ENCODE measurements at places on chromosomes 13 and 19. TPM values are rescaled to one million over a fixed set of nuclear protein-coding genes. Genes with fewer than 3 reads are reported as not detected.

DNA sequence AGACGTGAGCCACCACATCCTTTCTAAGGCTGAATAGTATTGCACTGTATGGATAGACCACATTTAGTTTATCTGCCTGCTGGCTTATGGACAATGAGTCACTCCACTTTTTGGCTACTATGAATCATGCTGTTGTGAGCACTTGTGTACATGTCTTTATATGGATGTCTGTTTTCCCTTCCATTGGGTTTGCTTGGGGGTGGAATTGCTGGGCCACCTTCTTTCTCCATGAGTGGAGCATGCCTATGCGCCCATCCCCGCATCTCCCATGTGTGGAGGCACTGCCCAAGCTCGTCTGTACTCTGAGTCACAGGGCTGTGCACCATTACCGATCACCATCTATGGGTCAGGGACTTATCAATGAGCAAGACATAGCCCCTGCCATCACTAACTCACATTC lies 127.2 kb upstream of the GJB6 start:
- H3K27me3 ChIP-seq: peaks cover 3% of the 10 kb centered on the region
- H3K4me1 ChIP-seq: peaks cover 4% of the 10 kb centered on the region

- DNase-seq: no peak
- H3K27ac ChIP-seq: no peak overlapping the region
- peaks cover 14% of the 10 kb centered on the region for H3K4me1 ChIP-seq
- H3K4me3 ChIP-seq: no peak overlapping the region
Observed at GRCh38 chr19:29837448-29837981, 25.7 kb downstream of the CCNE1 start.

DNA sequence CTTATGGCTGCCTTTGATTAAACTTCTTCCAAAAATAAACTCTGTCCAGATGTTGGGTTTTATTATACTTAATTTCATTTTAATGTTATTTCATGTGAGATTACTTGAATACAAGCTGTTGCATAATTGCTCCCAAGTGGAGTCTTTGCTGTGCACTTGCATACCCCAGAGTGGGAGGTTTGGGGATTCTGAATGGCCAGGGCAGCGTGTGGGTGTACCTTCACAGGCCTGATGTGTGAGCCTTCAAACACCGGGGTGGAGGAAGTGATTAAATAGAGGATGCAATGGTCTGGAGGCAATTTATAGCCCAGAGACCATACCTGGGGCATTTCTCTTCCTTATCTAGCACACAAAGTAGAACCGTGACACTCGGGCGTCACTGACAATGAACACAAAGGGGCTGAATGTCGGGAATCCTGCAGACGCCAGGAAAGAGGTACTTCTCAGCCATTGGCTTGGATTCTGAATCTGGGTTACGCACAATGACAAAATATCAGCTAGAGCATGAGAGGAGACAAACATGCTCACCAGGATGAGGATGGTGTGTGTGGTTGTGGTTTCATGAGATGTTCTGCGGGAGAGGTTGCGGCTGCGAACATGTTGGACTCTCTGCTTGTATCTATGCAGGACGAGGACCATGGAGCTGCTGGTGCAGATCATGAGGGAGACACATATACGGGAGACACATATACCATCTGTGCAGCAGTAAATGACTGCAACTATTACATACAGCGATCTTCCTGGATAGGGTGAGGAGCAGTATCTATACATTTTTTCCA lies 7.1 kb upstream of the LILRA5 start:
- H3K27me3 ChIP-seq: no peaks in the 10 kb centered on the region
- no peaks in the 10 kb centered on the region for H3K36me3 ChIP-seq
- no peak overlapping the region for H3K4me3 ChIP-seq
- peaks cover 6% of the 10 kb centered on the region for H3K4me1 ChIP-seq

DNA sequence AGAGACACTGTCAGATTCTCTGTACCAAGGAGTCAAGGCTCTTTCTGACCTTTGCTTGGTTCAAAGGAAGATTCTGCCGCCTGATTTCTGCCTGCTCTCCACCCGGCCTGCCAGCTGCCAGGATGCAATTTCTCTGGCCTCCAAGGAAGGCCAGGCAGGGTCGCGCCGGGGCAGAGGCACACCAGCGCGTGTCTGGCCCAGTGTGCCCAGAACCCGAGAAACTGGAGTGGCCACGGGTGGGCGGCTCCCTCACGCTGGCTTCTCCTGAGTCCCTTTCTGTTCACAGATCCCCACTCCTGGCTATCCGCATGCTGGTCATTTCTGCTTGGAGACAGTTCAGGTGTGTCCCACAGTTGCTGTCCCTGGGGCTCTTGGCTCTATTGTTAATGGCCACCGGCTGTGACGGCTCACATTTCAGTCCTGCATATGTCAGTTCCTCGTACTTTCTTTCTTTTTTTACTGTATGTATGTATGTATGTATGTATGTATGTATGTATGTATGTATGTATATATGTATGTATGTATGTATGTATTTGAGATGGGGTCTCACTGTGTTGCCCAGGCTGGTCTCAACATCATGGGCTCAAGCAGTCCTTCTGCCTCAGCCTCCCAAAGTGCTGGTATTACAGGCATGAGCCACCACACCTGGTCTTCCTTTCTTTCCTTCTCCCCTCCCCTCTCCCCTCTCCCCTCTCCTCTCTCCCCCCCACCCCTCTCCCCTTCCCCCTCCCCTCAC lies 16.9 kb downstream of the TMPRSS9 start:
- H3K27ac ChIP-seq: no peak overlapping the region
- no peak for DNase-seq
- no peak overlapping the region for H3K4me3 ChIP-seq
- H3K4me1 ChIP-seq: no peaks in the 10 kb centered on the region
- H3K27me3 ChIP-seq: no peaks in the 10 kb centered on the region
- no peaks in the 10 kb centered on the region for H3K36me3 ChIP-seq

WDR87 gene
- not detected for total RNA-seq

TSHZ3 gene
- total RNA-seq: not detected

LILRB3 gene
- 0.11 TPM for total RNA-seq

GRCh38 chr19:55650602-55651230 lies 2.7 kb downstream of the CCDC106 start:
- H3K27ac ChIP-seq: no peak overlapping the region
- H3K4me3 ChIP-seq: no peak overlapping the region
- no peaks in the 10 kb centered on the region for H3K27me3 ChIP-seq
- H3K4me1 ChIP-seq: peaks cover 36% of the 10 kb centered on the region

DNA sequence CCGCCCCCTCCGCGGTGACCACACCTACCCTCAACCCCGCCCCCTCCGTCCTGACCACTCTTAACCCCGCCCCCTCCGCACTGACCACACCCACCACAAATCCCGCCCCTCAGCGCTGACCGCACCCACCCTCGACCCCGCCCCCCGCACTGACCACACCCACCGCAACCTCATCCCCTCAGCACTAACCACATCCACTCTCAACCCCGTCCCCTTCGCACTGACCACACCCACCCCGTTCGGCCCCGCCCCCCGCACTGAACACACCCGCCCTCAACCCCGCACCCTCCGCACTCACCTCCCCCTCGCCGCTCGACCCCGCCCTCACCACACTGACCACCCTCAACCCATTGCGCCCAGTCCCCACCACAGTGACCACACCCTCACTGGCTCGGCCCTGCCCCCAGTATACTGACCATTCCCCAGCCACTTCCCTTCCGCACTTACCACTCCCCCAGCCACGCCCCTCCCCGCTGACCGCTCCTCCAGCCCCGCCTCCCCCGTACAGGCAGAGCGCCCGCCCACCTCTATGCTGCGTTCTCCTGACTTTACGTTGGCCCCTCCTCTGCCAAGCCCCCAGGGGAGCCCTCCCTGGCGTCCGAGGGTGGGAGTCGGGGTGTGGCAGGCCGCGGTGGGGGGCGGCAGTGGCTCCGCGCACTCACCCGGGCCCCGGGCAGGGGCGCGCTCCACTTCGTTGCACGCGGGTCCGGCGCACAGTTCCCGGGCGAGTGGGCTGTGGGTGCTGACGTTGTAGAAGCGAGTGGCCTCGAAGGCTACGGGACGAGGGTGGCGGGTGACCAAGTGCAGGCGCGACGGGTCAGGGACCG lies 8.4 kb downstream of the F2RL3 start:
- no peak overlapping the region for H3K27ac ChIP-seq
- no peaks in the 10 kb centered on the region for H3K36me3 ChIP-seq
- peak; percentile 87 for DNase-seq
- H3K4me1 ChIP-seq: peaks cover 7% of the 10 kb centered on the region

ICAM3 gene
- total RNA-seq: 206 TPM

- H3K27ac ChIP-seq: no peak overlapping the region
- H3K4me3 ChIP-seq: no peak overlapping the region
- peak; percentile 83 for DNase-seq
- no peaks in the 10 kb centered on the region for H3K4me1 ChIP-seq
- H3K27me3 ChIP-seq: no peaks in the 10 kb centered on the region
Observed at GRCh38 chr13:31909864-31910551, 121.6 kb upstream of the FRY start.

DNA sequence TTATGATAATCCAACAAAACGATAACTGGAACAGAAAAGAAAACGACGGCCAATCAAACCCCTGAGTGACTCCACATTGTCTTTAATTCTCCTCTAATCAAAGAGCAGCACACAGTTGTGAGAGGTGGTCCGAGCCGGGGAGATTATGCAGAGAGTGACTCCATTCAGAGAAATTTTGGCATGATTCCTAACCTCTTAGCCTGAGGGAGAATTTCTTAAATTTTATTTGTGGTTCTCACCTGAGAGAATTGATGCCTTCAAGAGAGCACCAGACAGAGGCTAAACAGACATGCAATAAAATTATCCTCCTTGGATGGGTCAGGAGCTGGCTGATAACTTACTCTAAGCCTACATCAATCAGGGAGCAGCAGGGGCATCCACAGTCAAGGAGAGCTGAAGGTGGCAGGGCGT lies 310.0 kb upstream of the KLF12 start:
- no peak overlapping the region for H3K27ac ChIP-seq
- DNase-seq: no peak
- H3K36me3 ChIP-seq: no peaks in the 10 kb centered on the region
- no peaks in the 10 kb centered on the region for H3K27me3 ChIP-seq

GRCh38 chr13:22053053-22053452 lies 382.2 kb downstream of the FGF9 start:
- no peak overlapping the region for H3K4me3 ChIP-seq
- H3K27me3 ChIP-seq: no peaks in the 10 kb centered on the region

DNA sequence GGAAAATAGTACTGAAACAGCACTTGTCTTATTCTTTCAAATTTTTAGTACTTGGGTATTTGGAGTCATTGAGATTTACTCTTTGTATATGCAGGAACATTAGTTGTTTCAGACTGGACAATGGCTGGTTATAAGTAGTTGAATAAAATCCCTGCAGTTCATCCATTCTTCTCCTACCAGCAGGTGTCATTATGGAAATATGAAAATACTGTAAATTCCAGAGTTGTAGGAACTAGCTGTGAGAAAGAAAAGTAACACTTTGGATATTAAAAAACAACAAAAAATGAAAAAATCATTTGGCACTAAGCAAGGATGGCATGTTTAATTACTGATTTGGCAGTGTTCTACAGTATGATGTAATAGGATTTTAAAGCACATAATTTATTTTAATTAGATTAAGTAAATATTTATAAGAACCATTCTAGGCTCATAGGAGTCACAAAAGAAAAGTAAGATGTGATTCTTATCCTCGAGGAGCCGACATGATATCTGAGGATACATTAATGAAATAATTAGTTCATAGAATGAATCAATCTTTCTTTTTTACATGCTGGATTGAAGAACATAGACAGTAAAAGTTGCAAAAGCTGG lies 155.3 kb downstream of the KCNRG start:
- no peak for DNase-seq
- no peak overlapping the region for H3K4me3 ChIP-seq
- no peaks in the 10 kb centered on the region for H3K4me1 ChIP-seq
- no peak overlapping the region for H3K27ac ChIP-seq
- no peaks in the 10 kb centered on the region for H3K27me3 ChIP-seq
- H3K36me3 ChIP-seq: no peaks in the 10 kb centered on the region

DNA sequence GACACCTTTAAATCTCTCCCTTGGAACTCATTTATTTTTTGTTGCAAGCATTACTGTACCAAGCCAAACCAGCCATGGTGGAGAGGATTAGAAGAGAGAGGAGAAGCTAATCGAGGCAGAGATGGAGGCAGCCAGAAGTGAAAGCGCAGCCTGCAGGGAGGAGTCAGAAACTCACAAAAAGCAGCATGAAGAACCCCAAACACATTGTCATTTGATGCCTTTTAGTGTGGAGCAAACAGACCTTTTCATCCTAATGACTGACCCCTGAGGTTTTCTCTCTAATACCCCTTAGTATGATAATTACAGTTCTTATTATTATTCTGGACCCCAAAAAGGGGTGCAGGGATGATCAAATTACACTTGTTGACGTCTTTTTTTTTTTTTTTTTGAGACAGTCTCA lies 62.5 kb downstream of the TNFRSF19 start:
- no peak overlapping the region for H3K27ac ChIP-seq
- peak; percentile 4 for DNase-seq
- H3K36me3 ChIP-seq: no peaks in the 10 kb centered on the region
- no peaks in the 10 kb centered on the region for H3K27me3 ChIP-seq

- peaks cover 2% of the 10 kb centered on the region for H3K27me3 ChIP-seq
- DNase-seq: no peak
- H3K4me3 ChIP-seq: no peak within 1 kb of the TSS
Observed at GRCh38 chr19:56476651-56477428, at the start of gene ZNF667. TSS of gene ZNF667 (minus strand) at chr19:56477345. CDS start at chr19:56462370, 14,975 bp downstream.

DNA sequence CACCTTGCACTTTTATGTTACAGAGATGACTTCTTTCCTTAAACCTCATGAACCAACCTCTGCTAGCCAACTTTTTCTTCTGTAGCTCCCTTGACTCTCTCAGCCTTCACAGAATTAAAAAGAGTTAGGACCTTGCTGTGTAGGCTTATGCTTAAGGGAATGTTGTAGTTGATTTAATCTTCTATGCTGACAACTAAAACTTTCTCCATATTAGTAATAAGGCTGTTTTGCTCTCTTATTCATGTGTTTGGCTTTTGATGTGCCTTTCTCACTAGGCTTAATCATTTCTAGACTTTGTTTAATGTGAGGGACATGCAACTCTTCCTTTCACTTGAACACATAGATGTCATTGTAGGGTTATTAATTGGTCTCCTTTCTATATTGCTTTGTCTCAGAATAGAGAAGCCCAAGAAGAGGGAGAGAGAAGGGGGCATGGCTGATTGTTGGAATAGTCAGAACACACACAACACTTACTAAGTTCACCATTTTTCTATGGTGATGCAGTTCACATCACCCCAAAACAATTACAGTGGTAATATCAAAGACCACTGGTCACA lies 509.5 kb downstream of the UQCRFS1 start:
- no peak overlapping the region for H3K27ac ChIP-seq
- no peak for DNase-seq
- no peaks in the 10 kb centered on the region for H3K4me1 ChIP-seq
- H3K27me3 ChIP-seq: no peaks in the 10 kb centered on the region

ZNF534 gene
- not detected for total RNA-seq

DNA sequence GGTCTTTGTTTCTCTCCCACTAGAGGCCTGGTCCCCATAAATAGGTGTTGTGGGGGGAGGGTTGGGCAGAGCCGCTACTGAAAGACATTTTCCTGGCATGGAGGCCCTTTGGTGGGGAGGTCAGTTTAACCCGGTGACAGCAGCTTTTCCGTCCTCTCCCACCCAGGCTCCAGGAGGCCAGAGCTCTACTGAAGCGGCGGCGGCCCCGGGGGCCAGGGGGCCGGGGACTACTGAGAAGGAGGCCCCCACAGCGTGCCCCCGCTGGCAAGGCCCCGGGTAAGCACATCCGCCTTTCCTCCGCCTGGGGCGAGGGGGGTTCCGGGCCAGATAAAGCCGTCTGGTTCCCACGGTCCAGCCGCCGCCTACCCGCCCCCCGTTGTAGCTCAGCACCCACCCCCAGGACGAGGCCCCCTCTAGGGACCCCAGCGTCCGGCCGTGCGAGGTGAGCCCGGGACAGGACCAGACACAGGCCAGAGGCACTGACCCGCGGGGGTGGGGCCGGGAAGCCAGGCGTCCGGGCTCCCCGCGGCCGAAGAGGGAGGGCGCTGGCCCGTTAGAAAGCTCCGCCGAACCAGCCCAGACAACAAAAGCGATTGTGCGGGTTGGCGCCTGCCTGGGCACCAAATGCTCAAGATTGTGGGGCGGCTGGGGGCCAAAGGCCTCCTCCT lies 1.1 kb upstream of the LTBP4 start:
- H3K27me3 ChIP-seq: no peaks in the 10 kb centered on the region
- DNase-seq: no peak
- no peak overlapping the region for H3K27ac ChIP-seq
- H3K36me3 ChIP-seq: no peaks in the 10 kb centered on the region

Data from Karpas-422 (cell line).